ENCODE measurements at places on chromosomes 2 and 18. TPM values are rescaled to one million over a fixed set of nuclear protein-coding genes. Genes with fewer than 3 reads are reported as not detected.

DNA sequence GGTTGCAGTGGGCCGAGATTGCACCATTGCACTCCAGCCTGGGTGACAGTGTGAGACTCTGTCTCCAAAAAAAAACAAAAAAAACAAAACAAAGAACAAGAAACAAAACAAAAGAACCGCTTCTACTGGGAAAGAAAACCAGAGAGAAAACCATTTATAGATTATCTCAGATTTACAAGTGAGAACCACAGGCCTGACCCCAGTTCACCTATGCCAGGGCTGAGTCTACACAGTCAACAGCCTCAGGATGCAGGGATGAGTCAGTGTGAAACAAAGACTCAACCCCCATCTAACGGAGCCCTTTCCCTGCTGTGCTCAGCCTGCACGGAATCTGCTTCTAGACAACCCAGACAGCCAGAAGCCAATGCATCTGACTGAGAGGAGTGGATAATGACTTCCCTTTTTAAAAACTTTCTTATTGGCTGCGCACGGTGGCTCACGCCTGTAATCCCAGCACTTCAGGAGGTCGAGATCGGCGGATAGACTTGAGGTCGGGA is 25.5 kb upstream of the YWHAQ start:
- DNase-seq: peak; percentile 98

- no peak for DNase-seq
These were observed 262.8 kb downstream of the PTH2R start for GRCh38 chr2:208669394-208669793.

GRCh38 chr2:165428926-165429325 is 40.6 kb upstream of the CSRNP3 start:
- DNase-seq: peak; percentile 66

- DNase-seq: no peak
These were observed 139.4 kb downstream of the ASB1 start for GRCh38 chr2:238566001-238566645.

DNA sequence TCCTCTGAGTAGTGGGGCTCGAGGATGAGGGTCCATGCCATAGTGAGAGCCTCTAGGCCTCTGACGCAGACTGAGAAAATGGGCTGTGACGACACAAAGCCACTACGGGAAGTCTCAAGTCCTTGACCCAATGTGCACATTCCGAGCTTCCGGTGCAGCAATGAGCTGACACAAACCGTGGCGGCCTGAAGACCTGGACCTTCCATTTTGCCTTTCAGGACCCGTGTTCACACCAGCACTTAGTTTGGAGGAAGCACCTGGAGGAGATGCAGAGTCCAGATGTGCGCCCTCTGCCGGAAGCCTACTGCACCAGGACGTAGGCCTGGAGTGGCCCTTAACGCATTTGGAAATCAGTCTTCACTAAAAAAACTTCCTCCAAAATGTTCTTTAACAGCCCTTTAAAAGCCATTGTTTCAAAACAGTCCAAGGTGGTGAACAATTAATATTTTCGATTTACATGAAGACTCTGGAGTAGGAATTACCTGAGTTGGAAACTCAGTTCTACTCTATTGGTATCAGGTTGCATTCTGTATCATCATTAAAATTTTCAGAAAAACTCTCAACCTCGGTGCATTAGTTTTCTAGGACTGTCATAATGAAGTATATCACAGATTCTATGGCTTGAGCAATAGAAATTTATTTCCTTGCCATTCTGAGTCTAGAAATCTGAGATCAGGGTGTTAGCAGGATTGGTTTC is 33.9 kb downstream of the BMP10 start:
- DNase-seq: peak; percentile 34

NMUR1 gene
- total RNA-seq: 0.50 TPM

MC5R gene
- total RNA-seq: not detected

ADGRF3 gene
- not detected for total RNA-seq

ANTXR1 gene
- total RNA-seq: 45.5 TPM

TMEM200C gene
- 0.17 TPM for total RNA-seq

Data from fibroblast of lung (primary cell).